ENCODE measurements at places on chromosomes 7 and 10.

DNA sequence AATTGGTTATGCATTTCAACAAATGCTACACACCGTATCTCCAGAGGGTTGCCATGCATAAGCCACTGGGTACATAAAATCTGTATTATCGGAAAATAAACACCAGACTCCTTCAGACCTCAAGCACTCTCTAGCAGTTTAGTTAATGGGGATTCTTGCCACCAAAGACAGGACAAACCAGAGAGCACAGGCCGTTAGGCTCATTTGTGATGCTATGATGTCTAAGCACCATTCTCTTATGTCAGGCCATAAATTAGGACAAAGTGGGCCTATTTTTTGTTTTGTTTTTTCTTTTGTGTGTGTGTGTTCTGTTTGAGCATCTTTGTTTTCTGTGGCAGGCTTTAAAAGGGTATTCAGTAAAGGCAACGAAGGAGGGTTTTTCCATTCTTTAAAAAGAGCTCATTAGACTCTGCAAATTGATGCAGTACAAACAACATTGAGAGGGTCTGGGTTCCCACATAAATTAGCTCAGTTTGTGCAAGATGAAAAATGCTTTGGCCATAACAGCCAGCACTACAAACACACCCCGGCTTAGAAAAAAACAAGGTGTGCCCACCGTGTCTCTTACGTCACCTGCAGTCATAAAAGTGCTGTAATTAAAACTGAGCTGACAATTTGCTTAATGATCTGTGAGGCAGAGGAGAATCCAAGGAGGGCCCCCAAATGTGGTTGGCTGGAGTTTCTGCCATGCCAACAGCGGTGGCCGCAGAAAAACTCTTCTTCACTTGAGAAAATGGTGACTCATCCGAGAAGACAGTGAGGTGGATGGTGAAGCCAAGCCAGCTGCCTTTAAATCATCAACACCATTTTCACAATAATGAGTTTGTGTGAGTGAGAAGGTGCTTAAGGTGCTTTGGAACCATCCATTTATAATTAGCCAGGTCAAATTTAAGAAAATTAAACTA lies 297.9 kb downstream of the GATA3 start:
- DNase-seq: no peak

- DNase-seq: no peak
These were observed 278.8 kb upstream of the PPP2R2D start for GRCh38 chr10:131621784-131622624.

DNA sequence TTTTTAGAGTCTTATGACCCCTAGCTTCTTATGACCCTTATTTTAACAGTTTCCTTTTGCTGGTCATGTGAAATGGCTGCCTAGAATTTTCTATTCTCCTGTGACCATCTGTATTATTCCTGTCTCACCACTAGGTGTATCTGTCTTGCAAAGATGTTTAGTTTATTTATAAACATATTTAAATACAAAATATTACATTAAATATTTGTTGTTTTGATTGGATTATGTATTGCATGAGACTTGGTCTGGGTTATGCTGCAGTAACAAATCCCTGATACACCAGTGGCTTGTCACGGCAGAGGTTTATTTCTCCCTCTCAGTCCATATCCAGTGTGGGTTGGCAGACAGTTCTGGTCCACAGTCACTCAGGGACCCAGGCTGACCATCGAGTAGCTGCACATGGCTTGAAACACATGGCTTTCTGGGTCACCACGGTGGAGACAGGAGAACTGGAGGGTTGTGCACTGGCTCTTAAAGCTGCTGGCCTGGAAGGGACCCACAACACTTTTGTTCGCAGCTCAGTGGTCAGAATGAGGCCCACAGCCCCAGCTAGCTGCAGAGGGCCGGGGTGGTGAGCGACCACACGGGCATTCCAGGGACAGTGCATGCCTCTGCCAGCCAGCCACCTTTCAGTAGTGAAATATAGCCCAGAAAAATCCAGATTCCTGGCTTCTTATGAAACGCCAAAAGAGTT lies 7.4 kb downstream of the RASSF4 start:
- DNase-seq: no peak

DNA sequence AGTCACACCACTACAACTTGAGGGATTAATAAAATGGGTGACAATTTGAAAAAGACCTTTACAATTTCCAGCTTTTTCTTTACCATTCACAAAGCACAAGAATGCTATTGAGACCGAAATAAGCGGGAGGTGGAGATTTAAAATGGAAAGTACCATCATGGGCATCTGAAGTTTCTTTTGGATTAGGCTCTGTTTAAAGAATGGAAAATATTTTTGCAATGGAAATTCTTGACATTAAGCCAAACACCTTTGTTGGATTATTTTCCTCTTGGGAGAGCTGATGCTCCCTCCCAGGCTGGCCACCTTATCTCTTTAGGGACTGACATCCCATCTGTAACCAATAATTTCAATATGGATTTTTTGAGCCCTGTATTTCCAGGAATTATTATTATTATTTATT lies 62.5 kb downstream of the BPGM start:
- no peak for DNase-seq

DNA sequence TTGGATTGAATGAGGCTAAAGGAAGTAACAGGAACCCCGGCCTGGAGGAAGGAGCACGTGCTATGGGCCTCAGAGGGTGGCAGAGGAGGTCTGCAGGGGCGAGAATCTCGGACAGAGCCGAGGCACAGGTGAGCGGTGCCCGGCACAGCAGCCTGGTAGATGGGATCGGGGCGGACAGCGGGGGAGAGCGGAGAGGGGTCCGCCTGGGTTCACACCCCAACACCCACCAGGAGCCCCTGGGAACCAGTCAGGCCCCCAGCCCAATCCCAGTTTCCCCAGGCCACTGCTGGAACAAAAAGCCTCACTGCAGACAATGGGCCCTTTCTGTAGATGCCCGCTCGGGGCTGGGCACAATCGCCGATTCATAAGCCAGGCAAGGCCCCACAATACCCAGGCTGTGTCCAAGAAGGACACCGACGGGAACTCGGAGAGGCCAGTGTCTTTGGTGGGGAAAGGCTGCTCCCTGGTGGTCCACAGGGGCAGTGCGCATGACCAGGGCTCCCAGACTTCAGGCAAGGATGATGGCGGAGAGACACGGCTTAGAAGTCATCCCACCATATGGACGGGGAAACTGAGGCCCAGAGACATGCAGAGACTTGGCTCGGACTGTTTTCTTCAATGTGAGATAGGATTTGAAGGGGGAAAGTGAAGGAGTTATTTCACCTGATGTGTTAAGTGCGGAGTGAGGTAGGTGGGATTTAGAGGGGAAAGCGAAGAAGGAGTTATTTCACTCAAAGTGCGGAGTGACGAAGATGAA lies 106.9 kb upstream of the GPR26 start:
- DNase-seq: peak; percentile 23

DNA sequence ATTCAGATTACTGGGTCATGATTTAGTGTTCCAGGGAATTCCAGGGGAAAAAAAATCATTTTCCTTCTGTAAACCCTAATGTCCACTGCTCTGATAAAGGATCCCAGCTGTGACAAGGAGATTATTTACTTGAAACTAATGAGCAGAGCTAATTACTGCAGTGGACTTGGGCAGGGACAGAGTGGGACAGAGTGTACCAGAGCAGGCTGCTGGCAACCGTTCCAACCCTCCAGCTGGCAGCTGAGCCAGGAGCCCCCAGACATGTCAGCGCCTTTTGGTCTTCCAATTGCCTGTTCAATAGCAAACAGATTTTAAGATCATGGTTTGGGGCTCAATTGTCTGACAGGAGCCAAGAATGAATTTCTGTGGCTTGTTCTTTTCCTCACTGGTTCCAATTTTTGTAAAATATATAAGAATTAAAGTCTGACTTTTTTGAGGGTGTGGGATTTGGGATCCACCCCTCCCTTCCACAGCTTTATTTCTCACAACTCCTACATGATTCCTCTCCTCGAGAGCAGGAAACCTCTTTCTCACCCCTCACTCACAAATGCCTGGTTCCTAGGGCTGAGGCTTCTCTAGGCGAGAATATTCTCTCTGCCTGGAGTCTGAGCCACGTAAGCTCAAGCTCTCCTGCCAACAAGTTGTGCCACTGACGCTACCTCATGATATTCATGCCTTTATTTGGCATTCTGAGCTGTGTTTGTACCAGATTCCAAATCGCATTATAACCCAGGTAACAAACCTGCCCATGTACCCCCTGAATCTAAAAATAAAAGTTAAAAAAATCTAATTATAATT lies 20.6 kb upstream of the FAM180A start:
- DNase-seq: no peak

GRCh38 chr7:122468945-122469344 lies 164.4 kb upstream of the FEZF1 start:
- no peak for DNase-seq

GRCh38 chr10:36173364-36173763 lies 531.3 kb upstream of the FZD8 start:
- no peak for DNase-seq

GRCh38 chr10:58220769-58221451 lies 46.8 kb downstream of the IPMK start:
- no peak for DNase-seq

GRCh38 chr10:63711867-63712716 lies 190.9 kb downstream of the REEP3 start:
- DNase-seq: no peak

DNA sequence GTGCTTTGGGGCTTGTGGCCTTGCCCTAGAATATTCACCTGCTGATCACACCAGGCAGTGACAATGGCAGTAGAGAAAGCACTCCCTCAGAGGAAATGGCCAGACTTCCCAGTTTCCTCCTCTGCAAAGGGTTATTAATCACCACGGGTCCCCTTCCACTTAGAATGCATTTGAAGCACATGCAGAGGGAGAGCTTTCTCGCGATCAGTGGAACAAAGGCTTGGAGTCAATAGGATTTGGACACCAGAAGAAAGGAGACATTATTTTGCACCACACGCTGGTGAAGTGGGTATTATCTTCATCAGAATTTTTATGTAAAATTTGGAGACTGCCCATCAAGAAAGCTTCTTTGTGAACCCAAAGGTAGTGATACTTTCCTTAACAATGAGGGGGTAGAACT lies 35.4 kb upstream of the INHBA start:
- no peak for DNase-seq

DNA sequence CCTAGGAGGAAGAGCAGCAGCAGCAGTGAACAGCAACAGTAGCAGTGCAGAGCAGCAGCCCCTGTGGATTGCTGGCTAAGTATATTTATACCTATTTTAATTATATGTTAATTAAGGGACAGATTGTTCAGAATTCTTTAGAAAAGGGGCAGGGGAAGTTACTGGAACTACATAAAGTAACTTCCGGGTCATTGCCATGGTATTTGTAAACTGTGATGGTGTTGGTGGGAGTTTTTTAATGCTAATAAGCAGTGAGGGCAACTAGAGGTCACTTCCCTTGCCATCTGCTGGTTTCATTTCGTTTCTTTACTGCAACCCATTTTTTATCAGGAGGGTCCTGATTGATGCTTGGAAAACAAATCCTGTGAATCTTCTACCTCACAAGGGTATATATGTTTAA lies 229.8 kb upstream of the PODXL start:
- no peak for DNase-seq

DNA sequence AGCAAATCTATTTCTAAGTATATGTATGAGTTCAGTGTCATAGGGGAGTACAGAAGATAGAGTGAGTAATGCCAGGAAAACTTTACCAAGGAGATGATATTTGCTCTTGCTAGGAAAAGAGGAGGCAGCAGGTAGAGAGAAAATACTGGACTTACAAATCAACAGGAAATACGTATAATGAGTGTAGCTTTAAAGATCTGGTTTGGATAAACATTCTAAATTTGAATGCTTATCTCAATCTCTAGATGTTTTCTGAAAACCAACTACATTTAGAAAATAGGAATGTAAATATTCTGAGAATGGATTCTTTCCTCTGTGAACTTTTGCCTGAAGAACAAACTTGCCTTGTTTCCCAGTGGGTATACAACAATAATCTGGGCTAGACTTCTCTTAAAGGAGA lies 46.9 kb upstream of the GNAI1 start:
- no peak for DNase-seq

GRCh38 chr10:88200312-88201032 lies 337.0 kb downstream of the PTEN start:
- no peak for DNase-seq

GRCh38 chr10:111161109-111161874 lies 84.5 kb downstream of the ADRA2A start:
- no peak for DNase-seq

- DNase-seq: no peak
These were observed 133.1 kb upstream of the ADAM12 start for GRCh38 chr10:126521399-126521798.

DNA sequence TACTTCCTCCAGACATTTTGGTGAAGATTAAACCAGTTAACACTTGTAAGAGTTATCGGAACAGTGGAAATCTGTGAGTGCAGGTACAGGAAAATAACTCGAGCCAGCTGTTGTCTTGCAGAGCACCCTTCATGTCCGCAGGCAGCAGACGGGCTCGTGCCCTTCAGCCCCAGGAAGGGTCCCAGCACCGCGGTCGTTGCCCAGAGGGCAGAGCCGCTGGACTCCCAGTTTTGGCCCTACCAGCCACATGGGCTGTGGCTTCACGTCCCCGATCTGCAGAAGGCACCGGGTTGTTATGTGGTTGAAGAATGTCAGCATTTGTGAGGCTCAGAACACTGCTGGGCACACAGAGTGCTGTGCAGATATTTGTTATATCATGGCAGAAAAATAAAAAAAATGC lies 7.2 kb upstream of the ADARB2 start:
- no peak for DNase-seq

GRCh38 chr7:158529181-158530096 lies 58.2 kb downstream of the PTPRN2 start:
- DNase-seq: no peak

- no peak for DNase-seq
These were observed 144.5 kb downstream of the PPP1R3A start for GRCh38 chr7:113774182-113774807.

DNA sequence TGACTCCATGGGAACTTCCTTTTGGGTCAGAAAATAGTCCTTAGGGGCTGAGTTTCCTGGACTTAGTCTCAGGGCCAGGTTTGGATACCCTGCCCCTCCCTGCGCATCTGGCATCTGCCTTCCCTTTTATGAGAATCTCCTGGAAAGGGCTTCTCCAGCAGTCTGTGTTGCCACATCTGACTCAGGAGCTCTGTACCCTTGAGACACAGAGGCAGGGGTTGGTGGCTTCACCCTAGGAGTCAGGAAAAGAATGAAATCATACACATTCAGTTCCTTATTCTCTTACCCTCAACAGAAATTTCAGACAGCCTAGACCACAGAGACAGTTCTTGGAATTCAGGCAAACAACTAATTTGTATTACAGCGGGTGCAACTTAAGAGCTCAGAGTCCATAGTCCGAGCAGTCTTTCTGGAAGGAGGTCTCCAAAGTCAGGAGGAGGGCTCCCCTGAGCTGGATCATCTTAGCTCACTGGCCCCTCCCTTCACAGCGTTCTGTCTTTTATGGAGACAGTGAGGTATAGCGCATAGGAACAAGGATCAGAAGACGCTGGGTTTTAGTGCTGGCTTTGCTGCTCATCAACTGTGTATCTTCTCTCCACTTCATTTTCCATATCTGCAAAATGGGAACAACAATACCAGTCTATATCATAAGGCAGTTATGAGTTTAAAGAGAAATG lies 3.0 kb upstream of the PLAU start:
- DNase-seq: no peak

DNA sequence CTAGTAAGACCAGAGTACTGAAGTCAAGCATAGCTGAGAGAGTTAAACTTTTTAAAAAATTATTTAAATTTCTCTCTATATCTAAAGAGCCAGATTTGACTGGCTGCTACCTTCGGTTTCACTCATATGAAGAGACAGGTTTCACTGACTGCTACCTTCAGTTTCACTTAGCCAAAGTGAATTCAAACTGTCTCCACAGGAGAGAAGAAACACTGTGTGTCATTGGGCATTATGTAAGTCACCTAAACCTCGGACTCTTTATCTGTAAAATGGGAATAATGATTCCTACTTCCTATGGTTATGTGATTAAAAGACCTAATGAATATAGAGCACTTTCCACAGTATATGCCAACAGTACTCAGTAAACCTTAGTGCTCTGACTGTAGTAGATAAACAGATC lies 41.6 kb upstream of the MET start:
- no peak for DNase-seq
